ENCODE measurements at places on chromosomes 11 and 22.

DNA sequence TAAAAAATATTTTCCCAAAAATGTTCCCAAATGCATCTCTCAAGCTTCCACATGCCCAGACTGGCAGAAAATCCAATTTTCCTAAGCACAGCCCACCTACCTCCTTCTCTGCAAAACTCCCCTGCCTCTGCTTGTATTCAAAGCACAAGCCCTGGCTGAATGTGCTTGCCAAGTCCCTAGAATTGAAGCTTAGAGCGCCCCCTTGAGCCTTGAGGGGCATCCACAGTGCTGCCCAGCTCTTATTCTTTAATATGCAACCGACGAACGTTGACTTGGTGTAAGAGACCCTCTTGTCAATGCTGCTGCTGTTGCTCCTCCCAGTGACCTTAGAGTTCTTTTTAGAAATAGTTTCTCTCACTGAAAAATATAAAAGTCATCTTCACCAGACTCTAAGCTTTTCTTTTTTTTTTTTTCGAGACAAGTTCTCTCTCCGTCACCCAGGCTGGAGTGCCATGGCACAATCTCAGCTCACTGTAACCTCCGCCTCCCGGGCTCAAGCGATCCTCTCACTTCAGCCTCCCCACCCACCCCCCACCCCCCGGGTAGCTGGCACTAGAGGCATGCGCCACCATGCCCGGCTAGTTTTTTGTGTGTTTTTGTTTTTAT is 63.5 kb upstream of the CAPRIN1 start:
- DNase-seq, result peak; percentile 60

GRCh38 chr11:75445315-75445953 is 12.4 kb upstream of the KLHL35 start:
- DNase-seq, result peak; percentile 21

DNA sequence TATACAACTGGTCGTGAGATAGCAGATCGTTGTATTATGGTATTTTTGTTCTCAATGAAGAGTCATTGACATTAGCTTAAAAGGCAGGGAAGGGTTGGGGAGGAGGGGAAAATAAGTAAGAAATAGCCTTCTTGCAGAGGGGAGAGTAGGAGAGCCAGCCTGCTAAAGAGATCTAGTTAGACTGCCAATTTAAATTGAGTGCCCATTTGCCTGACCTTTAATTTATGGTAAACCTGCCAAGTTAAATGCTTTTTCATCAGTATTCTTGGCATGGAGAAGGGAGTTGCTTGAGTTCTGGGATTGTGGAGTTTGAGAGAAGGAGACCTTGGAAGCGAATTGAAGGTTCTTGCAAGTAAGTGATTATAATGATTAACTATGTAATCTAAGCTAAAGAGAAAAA is 89.0 kb downstream of the FAM83F start:
- DNase-seq, result no peak

DNA sequence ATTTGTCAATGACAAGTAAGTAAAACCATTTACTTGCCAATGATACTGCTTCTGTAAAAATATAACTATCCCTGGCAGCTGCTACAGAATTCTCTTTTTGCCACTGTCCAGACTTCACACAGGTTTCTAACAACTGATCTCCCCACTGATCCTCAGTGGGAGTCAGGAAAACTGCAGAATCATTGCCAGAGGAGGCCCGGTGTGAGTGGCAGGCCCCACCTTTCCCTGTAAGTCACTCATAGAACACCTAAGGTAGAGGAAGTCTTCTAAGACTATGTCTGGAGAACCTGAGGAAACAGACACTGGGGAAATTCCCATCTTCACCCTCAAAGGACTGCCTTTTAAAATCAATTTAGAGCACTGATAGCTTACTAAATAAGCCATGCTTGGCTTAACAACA is 66.3 kb downstream of the ZC3H12C start:
- no peak for DNase-seq

DNA sequence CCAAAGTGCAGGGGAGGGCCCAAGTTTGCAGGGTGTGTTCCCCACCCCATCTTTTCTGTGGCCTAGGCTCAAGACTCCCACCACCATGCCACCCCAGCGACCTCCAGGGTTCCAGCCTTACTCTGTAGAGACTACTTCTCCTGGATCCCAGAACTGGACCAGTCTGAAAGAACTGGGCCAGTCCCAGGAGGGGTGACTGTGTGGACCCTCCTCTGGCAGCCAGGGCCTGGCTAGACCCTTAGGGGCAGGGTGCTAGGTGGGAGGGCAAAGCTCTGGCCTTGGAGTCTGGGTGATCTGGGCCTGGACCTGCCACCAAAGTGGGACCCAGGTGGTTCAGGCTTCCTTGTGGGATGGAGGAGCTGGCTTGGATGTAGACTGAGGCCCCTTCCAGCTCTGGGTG is 41.8 kb upstream of the ACCSL start:
- no peak for DNase-seq

DNA sequence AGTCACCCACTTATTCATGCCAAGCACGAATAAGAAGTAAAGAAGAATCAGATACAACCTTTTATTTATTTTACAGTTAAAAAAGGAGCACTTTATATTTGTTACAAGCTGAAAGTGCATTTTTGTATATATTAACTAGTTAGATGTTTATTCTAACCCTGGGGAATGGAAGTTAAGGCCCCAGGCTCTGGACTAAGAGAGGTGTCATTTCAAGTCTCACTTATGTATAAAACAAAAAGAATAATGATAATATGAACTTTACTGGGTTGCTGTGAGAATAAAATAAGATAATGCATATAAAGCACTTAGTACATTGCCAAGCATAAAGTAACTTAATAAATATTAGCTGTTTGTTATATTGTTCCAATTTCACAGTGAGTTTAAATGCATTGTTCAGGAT is 12.1 kb upstream of the FAT3 start:
- no peak for DNase-seq

- DNase-seq, result no peak
Measured at GRCh38 chr11:399731-400211, 5.8 kb downstream of the PKP3 start.

DNA sequence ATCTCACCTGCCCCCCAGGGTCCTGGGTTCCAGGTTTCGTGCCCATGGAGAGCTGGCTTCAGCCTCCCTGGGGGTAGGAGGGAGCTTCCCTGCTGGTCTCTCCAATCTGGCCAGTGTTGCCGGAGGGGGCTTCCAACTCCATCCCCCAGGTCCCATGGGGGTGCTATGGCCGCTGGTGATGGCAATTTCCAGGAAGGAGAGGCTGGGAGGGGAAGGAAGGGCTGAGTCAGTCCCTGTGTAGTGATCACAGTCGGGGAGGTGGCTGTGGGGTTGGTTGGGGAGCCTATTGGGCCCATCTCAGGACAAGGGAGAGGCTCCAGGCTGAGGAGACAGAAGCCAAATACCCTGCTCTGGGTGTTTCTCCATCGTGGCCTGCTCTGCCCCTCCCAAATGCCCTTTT is 5.7 kb upstream of the CDC42EP2 start:
- no peak for DNase-seq

DNA sequence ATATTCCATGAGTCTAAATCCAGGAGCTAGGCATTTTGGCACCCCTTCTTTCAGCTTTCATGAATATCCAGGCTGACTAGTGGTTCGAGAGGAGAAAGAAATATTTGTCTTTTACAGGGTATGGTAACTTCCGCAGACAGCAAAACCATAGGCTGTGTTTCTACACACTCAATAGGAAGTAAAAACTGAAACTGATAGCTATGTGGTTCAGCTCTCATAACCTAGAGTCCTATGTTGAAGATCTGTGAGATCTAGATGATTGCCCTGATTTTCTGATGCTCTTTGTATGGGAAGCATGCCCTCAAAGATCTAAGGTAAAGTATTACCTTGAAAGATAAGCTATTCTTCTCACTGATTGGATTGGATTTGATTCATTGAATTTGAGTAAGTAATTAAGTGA is 118.3 kb downstream of the CD44 start:
- DNase-seq, result no peak

GRCh38 chr22:41022470-41023298 is 69.7 kb upstream of the EP300 start:
- peak; percentile 57 for DNase-seq

DNA sequence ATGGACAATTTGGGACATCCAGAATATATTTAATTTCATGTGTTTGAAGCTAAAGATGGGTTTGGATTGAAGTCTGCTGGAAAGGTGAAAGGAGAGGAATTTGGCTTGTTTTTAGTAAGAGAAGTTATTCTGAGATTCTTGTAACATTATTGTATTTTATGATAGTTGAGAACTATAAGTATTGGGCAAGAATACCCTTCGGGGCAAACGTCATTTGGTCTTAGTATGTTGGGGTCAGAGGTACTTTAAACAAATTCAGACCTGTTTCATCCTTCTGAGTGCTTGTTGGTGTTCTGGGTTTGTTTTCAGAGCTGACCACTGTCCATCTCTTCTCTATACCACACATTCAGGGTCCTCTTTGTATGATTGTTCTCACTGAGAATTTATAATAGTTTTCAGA is 19.5 kb downstream of the PANX1 start:
- no peak for DNase-seq

DNA sequence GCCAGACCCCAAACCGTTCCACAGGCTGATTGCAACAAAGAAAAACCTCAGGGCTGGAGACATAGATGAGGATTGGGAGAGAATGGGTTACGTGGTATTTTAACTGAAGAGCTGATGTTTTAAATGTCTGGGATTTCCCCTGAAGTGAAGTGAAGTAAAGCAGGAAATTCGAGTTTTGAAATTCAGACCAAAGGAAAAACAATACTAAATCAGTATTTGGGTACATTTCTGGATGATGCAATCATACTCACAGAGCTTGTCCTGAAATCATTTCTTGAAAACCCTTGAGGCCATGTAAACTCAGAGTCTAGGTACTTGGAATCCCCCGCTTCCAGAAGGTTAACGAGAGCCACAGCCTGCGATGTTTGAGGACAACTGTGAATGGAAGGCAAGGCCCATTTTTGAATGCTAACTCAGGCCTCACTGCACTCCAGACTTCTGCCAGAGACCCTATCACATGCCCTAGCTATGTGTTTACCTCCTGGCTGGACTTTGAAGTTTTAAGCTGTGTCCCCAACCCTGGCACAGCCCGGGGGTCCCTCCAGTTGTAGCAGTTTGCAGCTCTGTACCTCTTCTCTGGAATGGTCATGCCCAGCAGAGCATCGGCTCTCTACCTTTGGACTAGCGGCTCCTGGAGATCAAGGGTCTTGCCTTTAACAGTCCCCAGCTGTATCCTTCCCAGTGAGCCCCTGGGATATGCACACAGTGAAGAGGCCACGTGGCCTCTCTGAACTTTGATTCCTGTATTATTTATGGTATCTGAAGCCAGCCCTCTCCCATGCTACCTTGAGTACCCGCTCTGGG is 5.4 kb upstream of the FTH1 start:
- DNase-seq, result peak; percentile 92

- no peak for DNase-seq
Measured at GRCh38 chr11:127790592-127790991, 790.0 kb upstream of the KIRREL3 start.
